Ecto neural progenitor cell (in vitro differentiated cells): ENCODE measurements at places on chromosomes 12 and 14.

GRCh38 chr12:27821259-27821973 lies 41.4 kb upstream of the MANSC4 start:
- peak; percentile 57 for DNase-seq

- DNase-seq = no peak
Observed at GRCh38 chr14:74281069-74281468, 21.7 kb downstream of the ABCD4 start.

GRCh38 chr12:93186131-93186530 lies 191.6 kb upstream of the NUDT4 start:
- DNase-seq = no peak

DNA sequence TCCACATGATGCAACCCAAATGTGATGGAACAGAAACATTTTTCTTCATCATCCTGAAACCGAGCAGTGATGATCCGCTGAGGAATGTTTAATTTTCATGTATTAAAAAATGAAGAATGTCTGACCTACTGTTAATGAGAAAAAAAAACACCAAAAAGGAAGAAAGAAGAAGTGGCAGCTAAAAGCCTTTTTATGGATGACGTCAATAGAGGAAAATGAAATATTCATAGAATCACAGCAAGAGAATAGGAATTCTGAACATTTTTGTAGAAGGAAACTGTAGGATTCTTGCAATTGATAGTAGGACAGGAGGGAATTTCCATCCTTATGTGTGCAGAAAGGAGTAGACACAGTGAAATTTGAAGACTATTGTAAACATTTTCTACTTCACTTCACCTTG lies 112.9 kb downstream of the PRKCH start:
- DNase-seq = no peak

GRCh38 chr12:47346251-47347019 lies 266.7 kb upstream of the AMIGO2 start:
- no peak for DNase-seq

DNA sequence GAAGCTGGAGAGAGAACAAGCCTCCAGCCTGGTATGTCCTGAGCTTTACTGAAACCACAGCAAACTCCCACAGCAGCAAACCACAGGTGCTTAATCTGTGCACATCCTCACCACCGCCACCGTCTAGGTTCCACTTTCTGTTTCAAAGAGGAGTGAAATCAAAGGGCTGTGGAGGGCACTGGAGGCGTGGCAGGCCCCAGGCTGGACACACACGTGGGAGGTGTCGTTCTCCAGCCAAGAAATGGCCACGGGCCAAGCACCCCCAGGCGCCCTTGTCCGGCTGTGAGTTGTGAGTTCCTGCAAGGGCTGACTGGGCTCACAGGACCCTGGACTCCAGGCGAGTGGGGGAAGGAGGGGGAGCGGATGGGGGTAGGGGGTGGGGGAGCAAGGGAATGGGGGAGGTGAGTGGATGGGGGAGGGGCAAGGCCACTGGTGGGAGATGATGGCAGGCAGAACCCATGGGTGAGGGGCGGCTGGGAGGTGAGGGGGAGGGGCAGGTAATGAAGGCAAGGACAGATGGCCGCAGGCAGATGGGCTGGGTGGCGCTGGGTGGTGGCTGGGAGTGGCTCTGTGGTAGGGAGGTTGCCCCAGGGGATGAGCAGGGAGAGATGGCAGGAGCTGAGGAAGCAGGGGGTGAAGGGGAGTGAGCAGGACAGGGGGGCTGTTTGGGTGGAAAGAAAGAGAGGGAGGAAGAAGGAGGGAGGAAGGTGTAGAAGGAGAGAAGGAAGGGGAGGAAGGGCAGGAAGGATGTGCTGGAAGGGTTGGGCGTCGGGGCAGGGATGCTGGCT lies 86.7 kb downstream of the NCOR2 start:
- no peak for DNase-seq

DNA sequence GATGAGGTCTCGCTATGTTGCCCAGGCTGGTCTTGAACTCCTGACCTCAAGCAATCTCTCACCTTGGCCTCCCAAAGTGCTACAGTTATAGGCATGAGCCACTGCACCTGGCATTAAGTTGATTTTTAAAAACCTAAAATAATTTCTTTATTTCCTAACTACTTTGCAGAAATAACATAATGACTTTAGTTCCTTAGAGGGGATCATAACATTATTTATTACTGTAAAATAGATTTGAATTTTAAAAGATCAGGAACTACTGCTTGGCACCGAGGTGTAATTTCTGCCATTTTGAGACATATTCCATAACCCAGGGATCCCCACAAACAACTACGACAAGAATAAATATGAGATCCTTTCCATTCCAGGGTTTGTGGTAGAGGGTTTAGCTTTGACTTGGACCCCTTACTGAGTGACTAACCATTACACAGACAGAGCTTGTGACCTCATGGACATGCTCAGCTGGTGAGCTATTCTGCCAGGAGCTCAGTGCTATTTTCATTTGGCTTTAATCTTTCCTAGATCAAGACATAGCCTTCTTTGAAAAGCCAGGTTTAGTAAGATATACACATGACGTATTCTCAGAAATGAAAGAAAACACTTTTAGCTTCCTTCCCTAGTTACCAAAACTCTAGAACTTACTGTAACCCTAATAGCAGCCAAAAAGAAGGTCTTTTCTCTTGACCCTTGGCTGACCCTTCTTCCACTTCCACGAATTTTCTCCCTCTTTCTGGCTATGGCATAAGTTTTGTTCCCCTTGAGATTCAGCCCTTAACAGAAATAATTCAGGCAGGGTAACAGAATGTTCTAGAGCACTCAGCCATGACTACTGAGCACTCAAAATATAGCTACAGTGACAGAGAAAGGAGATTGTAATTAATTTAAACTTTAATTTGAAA lies 75.1 kb upstream of the NUDT4 start:
- DNase-seq = no peak

DNA sequence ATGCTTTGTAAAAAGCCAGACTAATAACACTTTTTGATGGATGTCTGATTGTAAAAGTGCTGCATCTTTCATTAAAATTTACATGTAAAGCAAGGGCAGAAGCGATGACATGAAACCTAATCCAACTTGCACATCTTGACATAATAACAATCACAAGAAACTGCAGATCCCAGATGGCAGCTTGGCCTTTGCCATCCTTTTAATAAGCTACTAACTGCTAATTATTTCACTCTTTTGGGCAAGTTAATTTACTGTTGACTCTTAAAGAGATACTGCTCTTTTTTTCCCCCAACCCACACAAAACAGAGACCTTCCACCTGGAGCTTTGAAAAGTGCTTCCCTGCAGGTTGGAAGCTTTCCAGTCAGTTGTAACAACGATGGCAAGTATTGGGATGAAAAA lies 137.5 kb downstream of the NRXN3 start:
- no peak for DNase-seq

DNA sequence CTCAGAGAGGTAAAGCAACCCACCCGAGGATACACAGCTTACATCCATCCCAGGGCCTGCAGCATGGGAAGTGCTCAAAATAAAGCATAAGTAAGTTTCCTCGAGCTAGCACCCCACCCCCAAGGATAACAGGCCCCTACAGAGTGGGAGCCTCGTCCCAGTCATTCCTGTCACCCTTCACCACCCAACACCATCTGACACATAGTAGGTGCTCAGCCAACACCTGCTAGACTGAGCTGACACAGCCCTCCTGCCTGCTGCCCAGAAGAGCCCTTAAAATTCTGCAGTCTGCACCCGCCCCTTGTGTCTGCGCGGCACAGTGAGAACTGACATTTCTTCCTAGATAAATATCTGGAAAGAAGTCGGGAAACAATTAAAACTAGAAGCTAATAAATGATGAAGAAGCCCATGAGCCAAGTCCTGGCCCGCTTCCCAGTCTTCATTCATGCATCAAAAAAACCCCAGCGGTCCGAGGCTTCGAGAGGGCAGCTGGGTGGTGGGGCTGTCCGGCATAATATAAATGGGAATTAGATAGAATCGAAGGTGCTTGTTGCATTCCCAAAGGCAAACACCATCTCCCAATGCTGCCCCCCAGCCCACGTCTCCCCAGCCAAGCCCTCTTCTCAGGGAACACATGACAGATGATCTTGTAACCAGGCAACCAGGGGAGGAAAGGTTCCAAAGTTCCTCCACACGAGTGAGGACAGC lies 76.2 kb downstream of the BCL11B start:
- no peak for DNase-seq

GRCh38 chr14:99950181-99950580 lies 115.0 kb upstream of the EVL start:
- no peak for DNase-seq

DNA sequence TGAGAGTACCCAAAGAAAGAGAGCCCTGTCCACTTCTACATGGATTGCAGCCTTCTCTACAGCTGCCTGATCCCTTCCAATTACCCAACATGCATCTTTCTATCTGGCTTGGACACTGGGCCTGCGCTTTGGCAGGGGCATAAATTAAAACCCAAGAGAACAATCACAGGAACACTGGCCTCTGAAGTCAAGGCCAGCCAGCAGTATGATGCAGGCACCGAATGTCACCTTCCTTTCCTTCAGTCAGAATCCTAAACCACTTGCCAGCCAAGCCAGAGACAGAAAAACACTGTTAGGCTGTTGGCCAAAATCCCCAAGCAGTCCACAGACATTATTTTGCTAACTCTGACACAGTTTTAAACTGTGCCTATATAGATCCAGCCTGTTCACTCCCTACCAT lies 113.7 kb downstream of the DUSP6 start:
- DNase-seq = no peak

- no peak for DNase-seq
Observed at GRCh38 chr12:10207136-10207535, 5.5 kb upstream of the GABARAPL1 start.

GRCh38 chr12:16553457-16553856 lies 52.5 kb downstream of the LMO3 start:
- no peak for DNase-seq

DNA sequence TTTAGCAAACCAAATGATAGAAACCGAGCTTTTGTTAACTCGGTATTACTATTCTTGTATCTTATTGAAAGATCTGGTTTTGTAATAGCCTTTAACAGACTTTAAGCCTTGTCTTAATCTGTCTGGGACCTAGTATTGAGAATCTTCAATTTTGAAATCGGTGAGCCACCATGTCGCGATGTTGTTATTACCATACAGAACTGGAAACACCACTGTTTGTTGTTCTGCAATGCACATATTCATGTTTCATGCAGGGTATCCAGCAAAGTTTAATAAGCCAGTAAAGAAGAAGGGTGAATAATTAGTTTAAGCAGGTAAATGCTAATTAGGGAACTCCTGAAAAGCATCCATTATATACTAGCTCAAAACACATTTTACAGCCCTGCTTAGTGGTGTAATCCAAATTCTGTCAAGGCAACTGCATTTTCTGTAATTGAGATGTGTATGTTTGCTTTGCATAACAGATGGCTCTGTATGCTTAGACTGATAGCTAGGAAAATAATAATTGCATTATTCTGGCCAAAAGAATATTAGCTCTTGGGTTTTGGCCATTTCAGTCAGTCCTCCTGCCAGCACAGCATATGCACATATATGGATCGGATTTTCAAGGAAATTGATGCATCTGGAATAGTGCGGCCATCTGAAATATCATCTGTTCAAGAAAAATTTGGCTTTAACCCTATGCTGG lies 389.2 kb downstream of the EGLN3 start:
- no peak for DNase-seq

- DNase-seq = no peak
Observed at GRCh38 chr14:29242755-29243754, 476.5 kb downstream of the FOXG1 start.

DNA sequence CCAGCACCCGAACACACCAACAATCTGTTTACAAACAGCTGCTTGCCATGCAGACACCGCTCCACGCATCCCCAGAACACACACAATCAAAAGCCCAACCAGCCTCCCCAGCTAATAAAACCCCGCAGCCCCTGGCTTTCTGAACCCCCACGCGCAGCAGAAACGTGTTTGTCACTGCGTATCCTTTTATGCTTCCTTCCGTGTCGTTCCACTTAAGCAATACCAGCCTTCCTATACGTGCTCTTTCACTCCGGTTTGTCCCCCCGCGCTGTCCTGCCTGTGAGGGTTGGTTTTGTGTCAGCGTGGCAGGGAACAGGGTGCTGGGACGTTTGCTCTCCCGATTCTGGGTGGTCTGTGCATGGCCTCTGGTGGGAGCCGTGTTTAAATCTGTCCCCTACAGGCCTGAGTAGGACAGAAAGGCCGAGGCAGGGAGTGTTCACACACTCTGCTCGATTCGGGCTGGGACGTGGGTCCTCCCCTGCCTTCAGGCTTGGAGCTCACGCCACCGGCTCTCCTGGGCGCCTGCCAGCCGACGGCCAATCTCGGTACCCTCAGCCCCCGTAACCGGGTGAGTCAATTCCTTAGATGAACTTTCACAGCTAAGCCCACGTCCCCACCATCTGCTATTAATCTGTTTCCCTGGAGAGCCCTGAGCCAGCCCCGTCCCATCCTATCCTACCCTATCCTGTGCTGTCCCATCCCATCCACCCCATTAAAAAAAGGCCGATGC lies 60.0 kb downstream of the NOC4L start:
- DNase-seq = no peak

GRCh38 chr12:133233006-133233405 lies 2.7 kb downstream of the ANHX start:
- DNase-seq = no peak

DNA sequence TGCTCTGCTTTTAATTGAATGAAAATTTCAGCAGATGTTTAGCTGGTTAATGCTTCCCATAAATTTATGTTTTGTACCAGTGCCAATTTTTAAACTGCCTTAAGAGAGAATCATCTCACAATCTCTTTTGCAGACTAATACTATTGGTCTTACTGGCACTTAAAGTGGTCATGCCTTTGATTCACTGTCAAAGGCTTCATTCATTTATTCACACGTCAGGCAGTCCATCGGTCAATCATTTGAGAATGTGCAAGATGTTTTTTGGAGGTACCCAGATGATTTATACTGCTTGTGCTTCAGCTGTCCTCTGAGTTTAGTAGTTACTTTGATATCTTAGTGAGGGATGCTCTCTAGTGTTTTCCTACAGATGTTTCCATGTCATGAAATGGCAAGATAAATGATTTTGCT lies 83.4 kb downstream of the NAV3 start:
- DNase-seq = no peak

GRCh38 chr14:90191154-90191553 lies 65.2 kb upstream of the PSMC1 start:
- no peak for DNase-seq

- DNase-seq = no peak
Observed at GRCh38 chr12:12922978-12923377, 29.0 kb downstream of the GPRC5D start.
